DMS79 (cell line): ENCODE measurements at places on chromosomes 4 and X.
A peak's percentile ranks its signal among the peaks of the same experiment; 100 is the strongest.

- DNase-seq = no peak
Measured at GRCh38 chr4:174714393-174715211, 114.4 kb downstream of the GLRA3 start.

DNA sequence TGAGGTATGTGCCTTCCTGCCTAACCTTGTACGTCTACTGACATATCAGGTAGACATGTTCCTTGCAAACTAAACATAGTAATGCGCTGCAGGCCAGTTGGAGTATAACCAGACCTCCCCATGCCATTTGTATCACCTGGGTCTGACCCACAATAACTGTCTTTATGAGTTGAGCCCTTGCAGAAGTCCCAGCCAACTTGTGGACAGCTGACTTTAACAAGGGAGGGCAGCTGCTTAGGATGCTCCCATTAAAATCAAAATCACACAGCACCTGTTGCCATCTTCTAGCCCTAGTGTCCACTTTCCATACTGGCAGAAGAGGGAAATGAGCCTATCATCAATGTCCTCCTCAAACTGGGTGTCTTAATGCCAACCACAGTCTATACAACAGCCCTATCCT lies 41.6 kb downstream of the KANTR start:
- DNase-seq = no peak

DNA sequence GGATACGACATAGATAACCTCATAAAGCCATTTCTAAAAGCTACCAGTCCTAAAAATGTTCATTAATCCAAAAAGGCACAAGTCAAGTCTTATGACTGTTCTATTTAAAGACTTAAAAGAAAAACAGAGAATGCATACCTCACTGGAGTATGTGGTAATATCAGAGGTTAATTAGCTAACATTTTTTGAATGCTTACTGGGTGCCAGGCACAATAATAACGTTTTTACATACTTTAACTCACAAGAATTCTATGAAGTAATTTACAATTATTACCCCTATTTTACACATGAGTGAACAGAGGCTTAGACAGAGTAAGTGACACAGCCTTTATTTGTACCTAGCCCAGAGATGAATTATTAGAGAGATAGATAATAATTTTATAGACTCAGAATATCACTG lies 207.5 kb downstream of the PDGFC start:
- DNase-seq = no peak

DNA sequence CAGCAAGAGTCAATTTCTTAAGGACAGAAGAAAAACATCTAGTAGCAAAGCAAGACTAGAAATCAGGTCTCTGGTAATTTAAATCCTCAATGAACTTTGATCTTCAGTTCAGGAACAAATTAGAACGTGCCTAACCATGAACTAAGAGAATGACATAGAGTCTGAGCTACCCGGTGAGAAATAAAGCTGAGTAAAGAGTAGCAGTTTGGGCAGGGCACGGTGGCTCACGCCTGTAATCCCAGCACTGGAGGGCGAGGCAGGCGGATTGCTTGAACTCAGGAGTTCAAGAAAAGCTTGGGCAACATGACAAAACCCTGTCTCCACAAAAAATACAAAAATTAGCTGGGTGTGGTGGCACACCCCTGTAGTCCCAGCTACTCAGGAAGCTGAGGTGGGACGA lies 37.7 kb downstream of the ACE2 start:
- no peak for DNase-seq

GRCh38 chr4:156751486-156751885 lies 220.1 kb downstream of the PDGFC start:
- no peak for DNase-seq

GRCh38 chr4:1495416-1496115 lies 89.3 kb upstream of the NKX1-1 start:
- DNase-seq = no peak

DNA sequence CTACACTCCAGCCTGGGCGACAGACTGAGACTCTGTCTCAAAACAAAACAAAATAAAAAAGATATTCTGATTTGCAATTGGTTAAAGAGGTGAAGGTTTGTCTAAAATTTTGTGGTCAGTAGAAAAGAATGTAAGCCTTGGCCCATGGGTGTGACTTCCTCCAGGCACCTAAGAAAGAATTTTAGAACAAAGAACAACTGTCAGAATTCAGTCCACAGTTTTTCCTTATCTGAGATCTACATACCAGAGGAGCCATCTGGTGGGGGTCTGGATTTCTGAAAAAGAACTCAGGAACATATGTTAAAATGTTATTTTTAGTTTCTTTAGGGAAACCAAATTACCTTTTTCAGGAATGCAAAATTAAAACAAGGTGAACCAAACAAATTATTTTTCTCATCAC lies 434.1 kb downstream of the ANKRD50 start:
- no peak for DNase-seq

DNA sequence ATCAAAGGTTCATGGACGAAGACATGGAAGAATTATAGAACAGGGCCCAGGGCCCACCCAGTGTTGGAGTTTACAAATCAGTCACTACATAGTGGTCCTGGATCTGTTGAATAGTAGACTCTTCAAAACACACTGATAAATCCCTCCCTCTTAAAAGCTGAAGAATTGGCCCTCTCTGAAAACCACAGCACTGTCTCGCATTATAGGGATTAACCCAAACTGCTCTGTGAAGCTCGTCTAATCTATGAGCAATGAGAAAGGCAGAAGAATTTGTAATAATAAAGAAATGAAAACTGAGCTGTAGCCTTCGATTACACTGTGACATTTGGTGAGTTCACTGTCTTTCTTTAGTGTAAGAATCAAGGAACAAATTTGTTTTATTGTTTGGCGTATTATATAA lies 92.5 kb upstream of the ZFP42 start:
- DNase-seq = no peak

DNA sequence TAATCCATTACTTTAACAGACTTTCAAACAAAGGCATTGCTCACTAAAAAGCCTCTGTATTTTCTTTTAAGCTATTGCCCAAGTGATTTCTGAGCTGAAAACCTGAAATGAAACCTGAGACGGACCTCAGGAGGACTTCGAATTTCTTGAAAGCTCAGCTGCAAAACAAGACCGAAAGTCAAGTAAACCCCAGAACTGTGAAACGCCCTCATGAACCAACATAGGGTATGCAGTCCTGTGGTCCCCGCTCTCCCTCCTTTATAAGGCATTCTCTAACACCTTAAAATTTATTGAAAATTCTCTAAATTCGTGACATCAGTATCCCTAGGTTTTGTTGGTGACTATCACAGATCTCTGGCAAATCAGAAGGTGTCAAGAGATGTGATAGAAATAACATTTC lies 91.8 kb downstream of the SHISA3 start:
- no peak for DNase-seq

DNA sequence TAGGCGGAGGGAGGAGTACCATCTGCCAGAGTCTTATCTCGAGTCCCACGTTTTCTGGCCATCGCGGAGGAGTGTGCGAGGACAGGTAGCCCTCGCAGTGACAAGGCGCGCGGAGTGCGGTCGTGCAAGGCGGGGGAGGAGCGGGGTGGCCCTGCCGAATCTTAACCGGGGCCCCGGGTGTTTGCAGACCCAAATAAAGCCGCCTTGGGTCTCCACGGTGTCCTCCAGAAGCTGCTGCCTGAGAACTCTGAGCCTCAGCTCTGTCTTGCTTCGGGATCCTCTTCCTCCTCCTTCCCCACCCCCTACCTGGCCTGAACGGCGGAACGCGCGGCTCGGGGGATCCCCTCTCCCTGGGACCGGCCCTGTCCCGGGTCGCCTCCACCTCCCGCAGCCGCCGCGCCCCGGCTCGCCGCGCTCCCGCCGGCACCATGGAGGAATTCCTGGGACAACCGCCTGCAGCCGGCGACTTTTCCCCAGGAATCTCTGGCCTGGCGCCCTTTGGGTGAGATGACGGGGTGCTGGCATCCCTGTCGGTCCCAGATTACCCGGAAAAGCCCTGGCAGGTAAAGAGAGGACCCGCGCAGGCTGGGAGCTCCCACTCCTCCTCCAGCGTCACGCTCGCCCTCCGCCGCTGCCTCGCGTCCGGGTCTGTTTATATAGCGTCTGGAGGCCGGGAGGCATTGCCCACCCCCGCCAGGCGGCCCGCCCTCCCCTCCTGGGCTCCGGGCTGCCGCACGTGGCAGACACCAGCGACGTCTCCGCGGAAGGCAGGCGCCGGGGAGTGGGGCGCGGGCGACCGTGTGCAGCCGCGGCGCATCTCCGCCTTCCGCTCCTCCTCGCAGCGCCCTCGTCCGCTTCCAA lies at the start of gene GALNTL6:
Gene GALNTL6, plus strand, starts transcription at position 740 of the 861 bp plus-strand sequence.
- DNase-seq = peak; percentile 6

DNA sequence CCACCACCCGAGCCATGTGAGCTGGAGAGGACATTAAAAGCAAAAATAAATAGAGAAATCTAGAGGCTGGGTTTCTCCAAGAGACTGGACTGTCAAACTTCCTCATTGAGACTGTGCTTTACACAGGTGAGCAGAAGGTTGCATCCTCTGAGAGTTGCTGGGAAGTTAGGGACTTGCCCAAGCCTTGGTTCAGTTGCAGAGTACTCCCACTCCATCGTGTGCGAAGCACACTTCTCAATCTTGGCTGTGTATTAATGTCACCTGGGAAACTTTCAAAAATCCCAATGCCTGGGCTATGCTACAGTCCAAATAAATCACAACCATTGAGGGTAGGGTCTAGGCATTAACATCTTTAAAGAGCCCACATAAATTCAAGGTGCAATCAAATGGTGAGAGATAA lies 89.2 kb downstream of the ZNF330 start:
- DNase-seq = no peak

DNA sequence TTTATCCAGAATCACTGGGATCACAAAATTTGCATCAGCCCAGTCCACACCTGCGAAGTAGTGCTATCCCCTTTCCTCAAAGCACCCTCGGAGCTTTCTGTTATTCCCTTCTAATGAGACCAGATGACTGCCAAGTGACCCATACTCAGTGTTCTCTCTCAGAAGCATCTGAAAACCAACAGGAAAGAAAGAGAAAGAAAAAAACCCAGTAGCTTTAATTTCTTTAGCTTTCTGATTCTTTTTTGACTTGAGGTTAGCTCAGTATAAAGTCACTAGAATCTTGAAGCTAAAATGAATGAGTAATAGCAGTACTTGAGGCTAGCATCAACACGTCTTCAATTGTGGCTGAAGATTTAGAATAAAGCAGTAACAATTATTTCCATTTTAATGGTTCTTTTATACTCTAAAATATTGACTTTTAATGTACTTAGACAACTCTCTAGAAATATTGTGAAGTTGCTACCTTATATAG lies 124.4 kb downstream of the ANK2 start:
- no peak for DNase-seq

DNA sequence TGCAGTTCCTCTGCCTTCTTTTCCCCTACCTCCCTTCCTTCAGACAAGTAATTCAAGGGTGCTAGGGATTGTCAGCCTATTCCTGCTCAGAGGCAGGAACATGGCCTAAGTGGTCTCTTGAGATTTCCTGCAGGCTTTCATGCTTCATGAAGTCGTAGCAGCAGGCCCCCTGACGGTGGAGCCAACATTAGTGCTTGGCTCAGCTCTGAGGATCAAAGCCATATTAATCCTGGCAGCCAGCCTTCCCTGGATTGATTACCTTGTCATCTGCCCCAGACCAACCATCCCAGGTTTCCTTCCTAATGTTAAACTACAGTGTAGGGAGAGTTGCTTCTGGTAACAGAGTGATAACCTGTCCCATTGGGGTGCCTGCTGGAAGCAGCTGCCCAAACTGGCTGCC lies 84.1 kb downstream of the SLC16A2 start:
- DNase-seq = peak; percentile 15

GRCh38 chrX:33385546-33385945 lies 174.2 kb upstream of the DMD start:
- no peak for DNase-seq

- DNase-seq = no peak
Measured at GRCh38 chr4:153432965-153433753, 33.0 kb upstream of the TMEM131L start.

- DNase-seq = no peak
Measured at GRCh38 chr4:3307891-3308575, 15.2 kb downstream of the RGS12 start.

- no peak for DNase-seq
Measured at GRCh38 chrX:43876680-43877079, 5.6 kb downstream of the MAOB start.

- no peak for DNase-seq
Measured at GRCh38 chrX:142663330-142664095, 362.2 kb upstream of the SPANXN4 start.

GRCh38 chr4:183286590-183287308 lies 33.3 kb downstream of the CLDN22 start:
- no peak for DNase-seq

DNA sequence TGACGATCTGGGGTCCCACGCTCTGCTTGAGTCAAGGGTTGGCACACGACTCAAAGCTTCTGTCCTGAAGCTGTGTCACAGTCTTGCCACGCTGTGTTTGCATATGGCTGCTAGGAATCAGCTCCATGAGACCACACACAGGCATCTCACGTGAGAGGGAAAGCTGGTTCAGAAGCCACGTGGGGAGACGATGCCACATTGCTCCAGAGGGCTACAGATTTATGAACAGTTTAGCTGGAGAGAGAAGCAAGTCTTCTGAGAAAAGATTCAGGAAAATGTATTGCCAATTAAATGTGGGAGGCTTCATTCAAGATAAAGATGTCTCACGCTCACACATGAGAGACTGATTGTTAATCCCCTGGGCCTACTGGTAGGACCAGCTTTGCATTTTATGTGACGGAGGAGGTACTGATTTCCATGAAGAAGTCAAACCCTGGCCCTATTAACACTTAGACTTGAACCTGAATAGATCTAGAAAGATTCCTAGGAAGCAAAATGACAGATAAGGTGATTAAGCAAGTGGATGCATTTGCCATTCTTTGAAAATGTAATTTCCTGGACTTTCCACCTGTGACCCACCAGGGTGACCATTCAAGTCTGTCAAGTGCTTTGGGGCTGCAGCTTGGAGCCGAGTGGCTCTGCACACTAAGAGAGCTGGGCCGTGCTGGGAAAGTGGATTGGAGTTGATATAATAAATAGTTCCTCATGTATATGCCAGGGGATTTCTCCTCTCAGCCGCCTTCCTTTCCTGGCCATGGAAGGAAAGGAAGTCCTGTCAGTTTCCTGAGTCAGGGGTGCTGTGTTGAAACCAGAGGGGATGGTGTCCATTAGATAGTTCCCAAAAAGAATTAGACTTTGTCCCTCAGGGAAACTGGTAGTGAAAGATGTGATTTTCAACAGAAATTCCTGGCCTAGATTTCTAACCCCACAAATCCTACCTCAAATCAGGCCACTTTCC lies 29.0 kb downstream of the ENPP6 start:
- DNase-seq = no peak

- DNase-seq = no peak
Measured at GRCh38 chr4:163588532-163588931, 94.0 kb downstream of the TMA16 start.

DNA sequence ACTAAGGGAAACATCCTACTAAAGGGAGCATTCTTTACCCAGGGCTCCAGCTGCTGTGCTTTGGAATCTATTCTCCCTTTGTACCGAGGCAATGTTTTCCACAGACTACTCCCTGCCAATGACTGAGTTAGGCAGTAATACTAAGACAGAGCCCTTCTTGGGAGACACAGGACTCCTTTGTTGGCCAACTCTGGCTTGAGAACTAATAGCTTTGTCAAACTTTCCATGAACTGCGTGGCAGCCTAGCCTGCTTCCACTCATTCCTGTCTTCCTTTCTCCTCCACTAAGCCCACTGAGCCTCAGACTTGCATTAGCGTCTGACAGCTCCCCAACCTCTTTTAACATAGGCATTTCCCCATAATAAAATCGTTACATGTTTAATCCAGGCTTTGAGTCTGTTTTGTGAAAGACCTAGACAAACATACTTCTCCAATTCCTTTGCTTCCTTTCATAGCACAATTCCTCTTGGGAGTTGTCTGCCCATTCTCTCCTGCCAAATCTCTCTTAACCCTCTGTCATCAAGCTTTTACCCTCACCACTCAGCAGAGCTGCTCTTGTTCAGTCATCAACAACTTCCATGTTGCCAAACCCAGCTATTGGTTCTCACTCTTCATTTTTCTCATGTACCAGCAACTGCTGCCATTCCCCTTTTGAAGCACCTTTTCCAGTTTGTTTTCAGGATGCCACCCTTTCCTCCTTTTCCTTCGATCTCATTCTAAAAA lies 300.3 kb upstream of the IGFBP7 start:
- no peak for DNase-seq
